Left cardiac atrium (tissue), 4 donors: ENCODE measurements at places on chromosomes 12 and 14. TPM values are rescaled to one million over a fixed set of nuclear protein-coding genes. Genes with fewer than 3 reads are reported as not detected.

DNA sequence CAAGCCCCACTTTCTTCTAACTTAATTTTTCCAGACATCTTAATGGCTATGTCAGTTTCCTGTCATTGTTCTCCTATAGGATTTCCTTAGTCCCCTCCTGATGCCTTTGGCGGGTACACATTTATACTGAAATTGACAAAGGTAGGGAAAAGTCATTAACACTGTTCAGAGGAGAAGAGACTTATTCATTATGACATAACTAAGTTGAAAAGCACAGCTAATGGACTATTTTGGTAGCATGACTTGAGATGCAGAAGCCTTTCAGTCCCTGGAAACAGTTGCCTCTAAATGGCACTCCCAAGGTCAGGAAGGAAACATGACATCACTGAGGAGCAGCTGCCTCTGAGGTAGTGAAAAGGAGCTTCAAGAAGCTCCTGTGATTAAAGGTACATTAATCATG lies 317.5 kb upstream of the KITLG start:
- no peak for DNase-seq

DNA sequence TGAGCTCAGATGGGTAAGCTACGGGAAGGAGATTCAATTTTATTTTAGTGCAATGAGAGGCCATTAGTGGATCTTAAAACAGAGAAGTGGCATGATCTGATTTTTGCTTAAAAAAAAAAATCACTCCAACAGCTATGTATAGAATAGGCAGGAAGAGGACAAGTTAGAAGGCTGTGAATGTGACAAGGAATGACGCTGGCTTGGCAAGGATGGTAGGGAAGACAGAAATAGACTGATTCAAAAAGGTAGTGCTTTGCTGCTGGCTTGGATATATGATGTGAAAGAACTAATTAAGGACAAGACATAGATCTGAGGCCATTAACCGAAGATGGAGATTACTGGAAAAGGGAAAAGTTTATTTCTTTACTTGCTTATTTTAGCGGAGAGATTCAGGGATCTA lies 105.2 kb upstream of the GPHB5 start:
- no peak for DNase-seq

- DNase-seq = no peak
These were observed 830 bp upstream of the LPCAT3 start for GRCh38 chr12:7019043-7019569.

DNA sequence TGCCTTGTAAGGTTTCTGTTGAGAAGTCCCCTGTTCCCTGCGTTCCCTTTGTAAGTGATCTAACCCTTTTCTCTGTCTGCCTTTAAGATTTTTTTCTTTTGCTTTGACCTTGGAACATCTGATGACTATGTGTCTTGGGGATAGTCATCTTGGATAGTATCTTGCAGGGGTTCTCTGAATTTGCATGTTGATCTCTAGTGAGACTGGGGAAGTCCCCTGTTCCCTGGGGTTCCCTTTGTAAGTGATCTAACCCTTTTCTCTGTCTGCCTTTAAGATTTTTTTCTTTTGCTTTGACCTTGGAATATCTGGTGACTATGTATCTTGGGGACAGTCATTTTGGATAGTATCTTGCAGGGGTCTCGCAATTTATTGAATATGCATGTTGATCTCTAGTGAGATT lies 38.2 kb upstream of the TMX1 start:
- no peak for DNase-seq

DNA sequence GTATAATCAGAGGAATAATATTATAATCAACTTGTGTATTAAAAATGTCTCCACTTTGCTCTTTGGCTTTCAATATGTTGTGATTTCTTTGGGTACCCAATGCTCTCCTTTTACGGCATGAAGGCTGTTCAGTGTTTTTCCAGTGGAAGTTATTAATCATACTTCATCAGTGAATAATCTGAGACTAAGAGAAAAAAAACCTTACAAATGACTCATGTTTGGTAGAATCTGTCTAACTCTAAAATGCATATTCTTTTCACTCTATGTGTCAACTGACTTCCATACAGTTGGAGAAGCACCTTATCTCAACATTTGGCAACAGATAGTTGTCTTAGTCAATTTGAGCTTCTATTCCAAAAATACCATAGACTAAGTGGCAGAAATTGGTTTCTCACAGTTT lies 82.2 kb downstream of the PTPRO start:
- no peak for DNase-seq

DNA sequence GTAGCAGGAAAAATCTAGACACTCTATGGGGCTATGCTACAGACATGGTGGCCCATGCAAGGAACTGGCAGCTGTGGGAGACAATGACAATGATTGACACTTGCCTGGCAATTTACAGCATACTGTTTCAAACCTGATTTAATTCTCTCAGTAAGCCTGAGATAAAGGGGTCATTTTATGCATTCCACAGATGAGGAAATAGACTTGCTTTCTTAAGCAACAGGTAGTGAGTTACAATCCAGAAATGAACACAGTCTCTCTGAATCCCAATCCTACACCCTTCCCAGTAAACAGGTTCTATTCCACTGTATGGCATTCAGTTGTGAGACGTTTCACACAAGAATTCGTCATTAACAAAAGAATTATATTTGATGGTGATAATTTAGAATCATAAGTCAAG lies 15.5 kb upstream of the PCNX1 start:
- DNase-seq = no peak

GRCh38 chr14:104895207-104895785 lies 29.4 kb upstream of the PLD4 start:
- peak; percentile 22 for DNase-seq

GRCh38 chr12:69425417-69425816 lies 44.8 kb upstream of the FRS2 start:
- DNase-seq = no peak

- DNase-seq = no peak
These were observed 146.1 kb downstream of the KITLG start for GRCh38 chr12:88433997-88434703.

DNA sequence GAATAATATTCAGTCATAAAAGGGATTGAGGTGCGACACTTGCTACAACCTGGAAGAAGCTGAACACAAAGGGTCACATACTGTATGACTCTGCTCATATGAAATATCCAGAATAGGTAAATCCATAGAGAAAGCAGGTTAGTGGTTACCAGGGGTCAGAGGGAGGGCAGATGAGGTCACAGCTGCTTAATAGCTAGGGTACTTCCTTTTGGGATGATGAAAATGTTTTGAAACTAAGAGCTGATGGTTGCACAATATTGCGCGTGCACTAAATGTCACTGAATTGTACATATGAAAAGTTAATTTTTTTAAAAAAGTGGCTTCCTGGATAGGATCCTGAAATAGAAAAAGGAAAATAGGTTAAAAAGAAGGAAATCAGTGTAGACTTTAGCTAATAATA lies 23.8 kb downstream of the NEUROD4 start:
- DNase-seq = no peak

- peak; percentile 24 for DNase-seq
These were observed 15.1 kb upstream of the GRIP1 start for GRCh38 chr12:66693901-66694513.

- no peak for DNase-seq
These were observed 33.5 kb upstream of the SPIC start for GRCh38 chr12:101441461-101442224.

Gene PWP1
- 13.0 TPM for total RNA-seq

Gene ZNF410
- 28.8 TPM for total RNA-seq

Gene LRRK2
- 7.7 TPM for total RNA-seq

DNA sequence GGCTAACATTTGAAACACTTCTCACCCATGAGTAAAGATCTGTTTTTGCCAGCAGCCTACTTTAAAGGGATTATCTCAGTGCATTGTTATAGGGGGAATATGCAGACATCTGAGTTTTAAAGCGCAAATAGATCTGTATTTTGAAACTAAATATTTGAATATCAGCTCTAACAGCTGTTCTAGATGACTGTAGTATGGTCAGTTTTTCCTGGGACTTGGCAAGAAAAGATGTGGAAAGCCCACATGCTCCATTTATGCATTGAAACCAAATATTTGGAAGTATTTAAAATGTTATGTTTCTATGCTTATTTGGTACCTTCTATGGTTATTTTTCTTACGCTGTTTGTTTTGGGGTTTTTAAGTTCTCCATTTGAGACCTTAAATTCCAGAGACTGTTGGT lies 41.7 kb downstream of the RIC8B start:
- DNase-seq = no peak

DNA sequence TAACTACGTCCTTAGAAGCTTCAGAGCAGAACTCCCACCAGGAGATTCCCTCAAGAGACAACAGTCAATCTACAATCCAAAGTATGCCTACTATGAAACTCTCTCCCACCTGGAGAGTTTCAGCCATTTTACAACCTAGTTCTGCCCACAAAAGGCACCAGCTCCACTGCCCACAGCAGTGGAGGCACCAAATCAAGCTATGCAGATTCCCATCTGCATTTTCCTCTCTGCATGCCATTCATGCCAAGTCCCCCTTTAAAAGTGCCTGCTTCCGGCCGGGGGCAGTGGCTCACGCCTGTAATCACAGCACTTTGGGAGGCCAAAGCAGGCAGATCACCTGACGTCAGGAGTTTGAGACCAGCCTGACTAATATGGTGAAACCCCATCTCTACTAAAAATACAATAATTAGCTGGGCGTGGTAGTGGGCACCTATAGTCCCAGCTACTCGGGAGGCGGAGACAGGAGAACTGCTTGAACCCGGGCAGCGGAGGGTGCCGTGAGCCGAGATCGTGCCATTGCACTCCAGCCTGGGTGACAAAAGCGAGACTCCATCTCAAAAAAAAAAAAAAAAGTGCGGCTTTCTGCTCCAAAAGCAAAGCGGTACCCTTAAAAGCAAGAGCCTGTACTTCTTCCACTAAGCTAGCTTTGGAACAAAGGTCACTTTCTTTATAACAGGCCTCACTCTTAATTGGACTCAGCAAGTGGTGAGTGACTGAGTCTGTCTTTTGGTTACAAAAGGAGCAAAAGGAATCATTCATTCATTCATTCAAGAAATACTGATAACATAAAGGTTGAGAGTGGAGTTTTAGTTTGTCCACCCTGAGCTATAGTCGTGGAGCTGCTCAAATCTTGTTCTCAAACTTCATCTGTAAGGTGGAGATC lies 10.1 kb upstream of the DLGAP5 start:
- no peak for DNase-seq

Gene SLC5A8
- not detected for total RNA-seq

DNA sequence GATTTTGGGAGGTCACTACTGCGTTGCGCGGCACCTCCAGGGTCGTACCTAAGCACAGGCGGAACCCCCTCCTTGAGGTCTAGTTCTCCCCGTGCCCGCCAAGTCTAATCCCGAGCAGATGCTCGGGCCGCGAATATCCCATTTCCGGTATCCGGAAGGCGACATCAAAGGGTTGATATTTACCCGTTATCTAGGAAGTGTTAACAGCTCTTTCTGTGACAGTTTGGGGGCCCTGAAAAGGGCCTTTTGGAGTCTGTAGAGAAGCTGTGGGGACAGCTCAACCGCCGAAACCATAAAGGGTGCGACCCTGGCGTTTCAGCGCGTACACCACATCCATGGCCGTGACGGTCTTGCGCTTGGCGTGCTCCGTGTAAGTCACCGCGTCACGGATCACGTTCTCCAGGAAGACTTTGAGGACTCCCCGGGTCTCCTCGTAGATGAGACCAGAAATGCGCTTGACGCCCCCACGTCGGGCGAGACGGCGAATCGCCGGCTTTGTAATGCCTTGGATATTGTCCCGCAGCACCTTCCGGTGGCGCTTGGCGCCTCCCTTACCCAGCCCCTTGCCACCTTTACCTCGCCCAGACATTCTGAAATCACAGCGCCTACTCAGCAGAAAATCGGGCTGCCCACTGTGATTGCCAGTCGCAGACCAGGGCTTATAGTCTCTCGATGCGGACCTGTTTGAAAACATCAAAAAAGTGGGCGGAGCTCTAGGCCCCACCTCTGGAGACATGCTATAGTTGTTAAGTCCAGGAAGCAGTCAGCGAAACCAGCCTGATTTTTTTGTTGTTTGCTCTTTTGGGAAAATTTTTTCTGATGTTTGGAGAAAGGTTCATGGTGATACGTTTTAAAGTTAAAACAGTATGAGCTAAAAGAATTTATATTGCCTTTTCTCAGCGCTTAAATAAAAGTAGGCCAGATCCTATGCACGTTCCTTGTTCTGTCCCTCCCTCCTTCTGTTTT lies 32.5 kb downstream of the WBP11 start:
- peak; percentile 91 for DNase-seq

- DNase-seq = no peak
These were observed 126.9 kb upstream of the KRAS start for GRCh38 chr12:25377469-25378177.

- DNase-seq = no peak
These were observed 1.8 kb upstream of the BMAL2 start for GRCh38 chr12:27330846-27331245.

- no peak for DNase-seq
These were observed 91.8 kb upstream of the BCL11B start for GRCh38 chr14:99363616-99364290.

- no peak for DNase-seq
These were observed 87.7 kb upstream of the CCDC196 start for GRCh38 chr14:66398437-66398836.

Gene LETMD1
- total RNA-seq = 26.7 TPM

Gene SDR9C7
- not detected for total RNA-seq

DNA sequence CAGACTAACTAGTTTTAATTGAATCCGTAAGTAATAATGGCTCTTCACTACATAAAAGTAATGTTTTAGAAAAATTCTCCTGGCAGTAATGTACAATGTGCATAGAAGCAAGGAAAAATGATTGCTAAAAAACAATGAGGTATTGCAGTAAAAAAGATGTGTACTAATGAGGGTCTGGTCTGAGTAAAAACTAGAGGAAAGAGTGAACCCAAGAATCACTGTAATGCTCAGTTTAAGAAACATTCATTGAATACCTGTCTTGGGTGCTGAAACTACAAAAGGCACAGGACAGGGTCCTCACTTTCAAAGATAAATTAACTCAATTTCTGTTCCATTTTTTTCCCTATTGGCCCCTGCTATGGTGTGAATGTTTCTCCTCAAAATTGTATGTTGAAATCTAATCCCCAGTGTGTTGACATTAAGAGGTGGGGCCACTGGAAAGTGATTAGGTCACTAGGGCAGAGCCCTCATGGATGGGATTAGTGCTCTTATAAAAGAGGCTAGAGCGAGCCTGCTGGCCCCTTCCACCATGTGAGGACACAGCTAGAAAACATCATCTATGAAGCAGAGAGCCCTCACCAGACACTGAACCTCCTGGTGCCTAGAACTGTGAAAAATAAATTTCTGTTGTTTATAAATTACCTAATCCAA lies 51.6 kb downstream of the RPS6KA5 start:
- peak; percentile 21 for DNase-seq

- DNase-seq = no peak
These were observed 19.7 kb upstream of the DUSP16 start for GRCh38 chr12:12582193-12582881.

Gene M6PR
- 104 TPM for total RNA-seq

Gene CLEC4D
- total RNA-seq = not detected

Gene SRP54
- total RNA-seq = 28.6 TPM

DNA sequence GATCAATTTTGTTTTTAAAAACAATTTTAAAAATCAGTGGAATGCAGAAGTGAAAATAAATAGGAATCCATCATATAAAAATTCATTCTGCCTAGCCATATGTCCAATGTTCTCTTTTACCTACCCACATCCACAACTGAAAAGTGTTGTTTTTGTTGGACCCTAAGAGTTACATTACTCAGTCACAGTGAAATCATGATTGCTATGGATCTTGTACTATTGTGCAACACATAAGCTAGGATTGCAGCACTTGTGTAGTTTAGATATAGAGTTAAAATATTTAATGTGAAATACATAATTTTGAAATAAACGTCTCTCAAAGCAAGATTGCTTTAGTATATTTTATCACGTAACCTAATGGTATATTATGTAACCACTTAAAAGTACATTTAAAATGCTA lies 213.3 kb upstream of the CLEC14A start:
- DNase-seq = no peak
